Heart left ventricle (tissue), 16 donors: ENCODE measurements at places on chromosomes 1 and 21.

DNA sequence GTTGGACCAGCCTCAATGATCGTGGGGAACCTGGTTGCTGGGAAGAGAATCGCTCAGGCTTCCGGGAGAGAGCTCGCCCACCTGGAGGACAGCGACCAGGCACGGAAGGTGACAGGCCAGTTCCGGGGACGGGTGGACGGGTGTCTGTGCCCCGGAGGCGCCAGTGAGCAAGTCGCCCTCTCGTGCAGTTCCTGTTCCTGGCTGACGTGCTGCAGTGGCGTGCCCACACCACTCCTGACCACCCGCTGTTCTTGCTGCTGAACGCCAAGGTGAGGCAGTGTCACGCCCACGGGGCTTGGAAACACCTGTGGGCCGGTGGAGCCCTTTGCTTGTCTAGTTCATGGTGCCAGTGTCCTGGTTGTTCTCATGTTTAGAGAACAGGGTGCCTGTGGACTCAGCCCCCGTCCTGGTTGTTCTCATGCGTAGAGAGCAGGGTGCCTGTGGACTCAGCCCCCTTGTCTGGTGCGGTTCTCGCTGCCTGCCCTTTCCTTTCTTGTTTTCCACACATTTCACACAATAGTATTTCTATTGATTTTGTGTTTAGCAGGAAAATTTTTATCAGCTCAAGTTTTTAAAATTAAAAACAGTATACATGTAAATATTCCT lies 53.1 kb downstream of the S100B start:
- H3K27me3 ChIP-seq = no peaks in the 10 kb centered on the region
- no peak overlapping the region for H3K27ac ChIP-seq
- no peaks in the 10 kb centered on the region for H3K4me1 ChIP-seq

DNA sequence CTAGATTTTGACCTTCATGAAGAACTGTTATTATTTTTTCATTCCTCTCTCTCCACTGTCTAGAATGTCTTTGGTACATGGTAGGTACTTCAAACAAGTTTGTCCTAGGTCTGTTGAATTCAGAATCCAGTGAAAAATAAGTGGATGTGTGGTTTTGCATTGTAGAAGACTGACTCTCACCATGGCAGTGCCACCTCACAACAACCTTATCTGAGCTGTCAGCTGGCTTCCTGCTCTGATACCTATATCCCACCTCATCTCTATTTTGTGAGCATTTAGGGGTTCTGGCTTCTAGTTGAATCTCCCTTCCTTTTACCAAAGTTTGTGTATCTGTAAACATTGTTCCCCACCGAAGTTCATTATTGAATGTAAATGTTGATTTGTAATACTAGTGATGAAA lies 9.1 kb downstream of the SWT1 start:
- no peak overlapping the region for H3K27ac ChIP-seq
- H3K36me3 ChIP-seq = peaks cover 89% of the 10 kb centered on the region
- H3K27me3 ChIP-seq = no peaks in the 10 kb centered on the region

DNA sequence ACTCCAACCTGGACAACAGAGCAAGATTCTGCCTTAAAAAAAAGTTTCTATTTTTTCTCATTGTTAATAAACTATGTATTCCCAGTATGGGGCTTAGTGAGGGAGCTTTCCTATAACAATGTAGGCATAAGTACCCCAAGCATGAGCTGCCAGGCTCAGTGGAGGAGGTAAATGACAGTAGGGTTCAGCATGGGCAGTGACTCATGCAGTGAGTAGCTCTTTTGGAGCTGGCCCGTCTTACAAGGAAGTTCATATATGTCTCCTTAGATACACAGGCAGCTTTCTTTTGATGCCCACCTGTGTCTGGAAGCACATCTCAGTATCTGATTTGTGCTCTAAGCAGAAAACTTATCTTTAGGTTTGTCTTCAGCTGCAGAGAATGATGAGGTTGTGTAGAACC lies 57.9 kb downstream of the ZNF678 start:
- H3K27ac ChIP-seq = no peak overlapping the region
- H3K27me3 ChIP-seq = no peaks in the 10 kb centered on the region
- DNase-seq = no peak
- no peaks in the 10 kb centered on the region for H3K36me3 ChIP-seq
- no peaks in the 10 kb centered on the region for H3K4me1 ChIP-seq

GRCh38 chr21:42505090-42505726 lies 8.4 kb upstream of the SLC37A1 start:
- no peaks in the 10 kb centered on the region for H3K4me1 ChIP-seq
- no peak for DNase-seq
- H3K4me3 ChIP-seq = no peak overlapping the region
- no peaks in the 10 kb centered on the region for H3K27me3 ChIP-seq
- no peak overlapping the region for H3K27ac ChIP-seq
- no peaks in the 10 kb centered on the region for H3K36me3 ChIP-seq

- no peaks in the 10 kb centered on the region for H3K36me3 ChIP-seq
- DNase-seq = no peak
- no peaks in the 10 kb centered on the region for H3K4me1 ChIP-seq
Observed at GRCh38 chr1:57857809-57858208, 433.9 kb upstream of the DAB1 start.

DNA sequence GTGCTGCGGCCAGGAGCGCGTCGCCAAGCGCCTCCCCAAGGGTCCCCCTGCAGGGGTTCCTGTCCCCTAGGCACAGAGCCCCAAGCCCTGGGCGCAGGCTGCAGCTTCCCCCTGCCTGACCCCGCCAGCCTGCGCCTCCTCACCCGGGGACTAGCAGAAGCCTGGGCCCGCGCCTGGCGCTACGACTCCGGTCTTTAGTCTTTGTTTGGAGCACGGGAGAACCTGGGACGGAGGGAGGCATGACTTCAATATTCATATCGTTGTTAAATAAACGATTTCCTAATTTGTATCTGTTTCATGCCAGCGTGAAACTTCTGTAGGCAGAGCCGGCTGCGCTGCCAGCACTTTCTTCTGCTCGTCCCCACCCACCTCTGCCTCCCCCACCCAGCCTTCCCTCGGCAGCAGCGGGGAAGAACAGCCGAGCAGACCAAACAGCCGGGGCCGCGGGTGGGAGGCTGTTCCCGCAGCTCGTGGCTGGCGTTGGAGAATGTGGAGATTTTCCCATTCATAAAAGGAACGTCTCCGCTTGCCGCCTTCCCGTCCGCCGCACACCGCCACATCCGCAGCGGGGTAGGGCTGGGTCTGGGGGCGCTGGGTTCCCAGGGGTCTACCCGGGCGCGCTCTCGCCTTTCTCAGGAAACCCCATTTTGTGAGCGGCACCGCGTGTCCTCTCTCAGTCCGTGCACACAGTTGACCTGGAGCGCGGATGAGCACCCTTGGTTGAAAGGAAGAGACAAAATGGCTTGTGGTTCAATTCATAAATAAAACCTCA lies 777 bp upstream of the TRIM67 start:
- no peak for DNase-seq
- H3K4me3 ChIP-seq = peak overlapping the region; percentile 48
- H3K36me3 ChIP-seq = no peaks in the 10 kb centered on the region
- peaks cover 31% of the 10 kb centered on the region for H3K4me1 ChIP-seq
- peaks cover 35% of the 10 kb centered on the region for H3K27me3 ChIP-seq

DNA sequence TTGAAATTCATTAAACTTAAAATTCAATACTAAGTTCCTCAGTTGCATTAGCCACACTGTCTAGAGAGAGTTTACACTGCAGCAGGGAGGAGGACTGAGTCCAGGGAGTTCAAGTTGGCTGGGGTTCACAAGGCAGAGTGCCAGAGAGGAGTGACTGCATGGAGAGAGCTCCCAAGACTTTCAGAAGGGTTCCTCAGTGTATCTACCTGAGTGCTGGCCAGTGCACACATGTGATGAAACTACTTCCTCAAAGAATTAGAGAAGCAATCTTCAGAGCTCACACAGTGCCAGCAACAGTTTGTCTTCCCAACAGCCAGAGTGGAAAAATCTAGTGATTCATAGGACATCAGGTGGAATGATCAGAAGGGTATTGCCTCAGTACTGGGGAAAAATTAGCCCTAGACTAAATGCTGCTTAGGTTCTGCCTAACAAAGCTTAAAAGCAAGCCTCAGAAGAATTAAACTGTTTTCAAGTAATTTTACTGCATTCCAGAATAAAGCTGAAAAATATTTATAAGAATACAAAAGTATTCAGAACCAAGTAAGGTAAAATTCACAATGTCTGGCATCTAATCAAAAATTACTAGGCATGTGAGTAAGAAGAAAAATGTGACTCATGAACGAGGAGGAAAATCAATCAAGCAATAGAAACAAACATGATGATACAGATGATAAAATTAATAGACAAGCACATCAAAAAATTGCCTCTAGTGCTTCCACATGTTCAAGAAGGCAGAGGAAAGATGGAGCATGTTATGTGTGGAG lies 10.4 kb upstream of the WNT3A start:
- no peaks in the 10 kb centered on the region for H3K36me3 ChIP-seq
- no peak overlapping the region for H3K27ac ChIP-seq
- H3K27me3 ChIP-seq = no peaks in the 10 kb centered on the region
- DNase-seq = no peak
- no peaks in the 10 kb centered on the region for H3K4me1 ChIP-seq

DNA sequence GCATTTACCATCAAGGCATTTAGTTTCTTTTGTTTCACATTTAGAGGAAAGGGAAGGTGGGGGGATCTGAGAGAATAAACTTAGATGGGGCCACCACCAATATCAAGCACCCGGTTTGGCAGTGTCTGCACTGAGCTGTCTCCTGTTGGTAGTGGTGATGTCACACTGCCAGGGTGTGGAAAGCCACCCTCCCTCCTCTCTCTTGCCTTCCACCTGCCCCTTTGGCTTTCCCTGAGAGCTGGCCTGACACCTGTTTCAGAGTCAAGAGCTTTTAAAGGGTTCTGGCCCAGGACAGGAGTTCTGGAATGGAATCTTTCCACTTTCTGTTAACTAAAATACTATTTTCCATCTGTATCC lies 13.4 kb downstream of the ATF3 start:
- no peak overlapping the region for H3K27ac ChIP-seq
- H3K27me3 ChIP-seq = no peaks in the 10 kb centered on the region
- no peak for DNase-seq
- H3K36me3 ChIP-seq = peaks cover 41% of the 10 kb centered on the region
- H3K4me1 ChIP-seq = no peaks in the 10 kb centered on the region
- no peak overlapping the region for H3K4me3 ChIP-seq

- H3K4me3 ChIP-seq = no peak overlapping the region
- H3K4me1 ChIP-seq = peaks cover 77% of the 10 kb centered on the region
Observed at GRCh38 chr1:27576806-27577227, 27.1 kb downstream of the AHDC1 start.

- no peaks in the 10 kb centered on the region for H3K27me3 ChIP-seq
- DNase-seq = peak; percentile 60
- peaks cover 43% of the 10 kb centered on the region for H3K4me1 ChIP-seq
- H3K4me3 ChIP-seq = no peak overlapping the region
Observed at GRCh38 chr21:45301521-45302081, 13.9 kb upstream of the POFUT2 start.

GRCh38 chr1:209890641-209891330 lies 47.2 kb upstream of the SYT14 start:
- no peak overlapping the region for H3K4me3 ChIP-seq
- DNase-seq = no peak
- H3K36me3 ChIP-seq = no peaks in the 10 kb centered on the region
- H3K27ac ChIP-seq = no peak overlapping the region
